ENCODE measurements at places on chromosomes 3 and 15. TPM values are rescaled to one million over a fixed set of nuclear protein-coding genes. Genes with fewer than 3 reads are reported as not detected.

LRRIQ4 gene
- under 0.01 TPM for total RNA-seq

ST6GAL1 gene
- total RNA-seq = 0.83 TPM

AGBL1 gene
- total RNA-seq = not detected

RUVBL1 gene
- 59.1 TPM for total RNA-seq

MAP6D1 gene
- 0.51 TPM for total RNA-seq

CD80 gene
- under 0.01 TPM for total RNA-seq

CCDC80 gene
- total RNA-seq = 366 TPM

- H3K4me3 ChIP-seq = no peak overlapping the region
- H3K27me3 ChIP-seq = no peaks in the 10 kb centered on the region
- H3K4me1 ChIP-seq = no peaks in the 10 kb centered on the region
- DNase-seq = peak; percentile 63
- no peak overlapping the region for H3K27ac ChIP-seq
Observed at GRCh38 chr3:109023656-109024254, 70.1 kb upstream of the GUCA1C start.

- H3K4me3 ChIP-seq = no peak overlapping the region
- H3K27ac ChIP-seq = no peak overlapping the region
- no peaks in the 10 kb centered on the region for H3K36me3 ChIP-seq
Observed at GRCh38 chr3:123324880-123325765, 123.4 kb downstream of the SEC22A start.

- no peak overlapping the region for H3K4me3 ChIP-seq
- DNase-seq = no peak
- no peaks in the 10 kb centered on the region for H3K27me3 ChIP-seq
- no peaks in the 10 kb centered on the region for H3K36me3 ChIP-seq
- H3K4me1 ChIP-seq = peaks cover 2% of the 10 kb centered on the region
Observed at GRCh38 chr15:68148039-68148438, 57.1 kb downstream of the CALML4 start.

DNA sequence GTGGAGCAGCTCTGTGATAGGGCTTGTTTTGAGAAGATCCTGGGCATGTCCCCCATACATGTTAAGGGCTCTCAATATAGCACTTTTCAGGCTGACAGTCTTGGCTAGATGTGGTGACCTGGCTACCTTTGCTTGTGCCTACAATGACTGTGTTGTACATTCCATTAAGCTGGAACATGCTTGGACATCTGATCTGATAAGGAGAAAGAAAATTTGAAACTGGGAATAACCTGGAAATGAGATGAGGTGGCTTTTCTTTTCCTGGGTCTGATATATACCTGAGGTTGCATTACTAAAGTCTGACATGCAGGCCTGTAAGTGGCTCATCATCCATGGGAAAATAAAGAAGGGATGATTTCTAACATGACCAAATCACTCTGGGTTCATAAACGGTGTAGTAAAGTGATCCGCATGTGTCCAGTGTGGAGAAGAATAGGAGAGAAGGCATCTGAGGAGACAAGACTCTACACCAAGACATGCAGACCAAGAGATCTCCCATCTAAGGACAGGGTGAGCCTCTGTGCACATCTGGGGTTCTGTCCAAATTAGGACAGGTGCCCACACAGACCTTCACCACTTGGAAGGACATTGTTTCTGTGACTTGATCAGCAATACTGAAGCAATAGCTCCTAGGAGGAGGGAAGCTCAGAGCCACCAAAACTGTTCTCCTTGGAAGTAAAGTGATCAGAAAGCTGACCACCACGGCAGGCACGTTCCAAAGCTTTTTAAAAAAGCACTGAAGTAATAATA is 62.0 kb downstream of the KLHL6 start:
- no peak overlapping the region for H3K4me3 ChIP-seq
- H3K27ac ChIP-seq = no peak overlapping the region
- no peaks in the 10 kb centered on the region for H3K36me3 ChIP-seq
- H3K4me1 ChIP-seq = no peaks in the 10 kb centered on the region
- no peak for DNase-seq
- H3K27me3 ChIP-seq = no peaks in the 10 kb centered on the region

DNA sequence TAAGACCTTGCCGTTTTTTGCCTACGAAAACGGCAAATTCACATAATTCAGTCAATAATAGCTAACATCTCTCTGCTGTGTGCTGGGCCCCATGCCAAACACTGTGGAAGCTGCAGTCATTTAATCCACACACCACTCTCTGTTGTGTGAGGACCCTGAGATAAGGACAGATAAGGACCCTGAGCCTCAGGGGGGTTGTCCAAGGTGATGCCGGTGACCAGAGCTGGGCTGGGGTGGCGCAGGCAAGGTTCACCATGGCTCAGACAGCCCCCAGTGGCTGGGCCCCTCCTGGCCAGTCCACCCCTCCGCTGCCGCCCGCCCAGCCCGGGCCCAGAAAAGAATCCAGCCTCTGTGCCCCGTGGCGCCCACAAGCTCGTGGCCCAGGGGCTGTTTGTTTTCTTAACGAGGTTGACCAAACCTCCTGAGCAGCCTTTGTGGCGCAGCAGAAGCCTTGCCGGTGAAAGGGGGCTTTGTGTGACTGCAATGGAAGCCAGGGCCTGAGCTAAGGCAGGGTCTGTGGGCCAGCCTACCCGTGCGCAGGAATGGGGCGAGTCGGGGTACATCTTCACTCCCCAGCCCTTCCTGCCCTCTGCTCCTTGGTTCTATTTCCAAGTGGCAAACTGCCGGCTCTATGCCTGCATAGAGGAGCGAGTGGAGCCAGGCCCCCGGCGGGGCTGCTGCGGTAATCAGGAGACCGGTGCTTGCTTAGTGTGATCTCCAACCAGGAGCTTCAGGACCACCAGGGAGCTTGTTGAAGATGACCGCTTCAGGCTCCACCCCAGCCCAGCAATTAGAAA is 4.4 kb upstream of the SNX22 start:
- peaks cover 3% of the 10 kb centered on the region for H3K36me3 ChIP-seq
- DNase-seq = peak; percentile 34
- H3K4me3 ChIP-seq = no peak overlapping the region
- peaks cover 4% of the 10 kb centered on the region for H3K27me3 ChIP-seq
- no peak overlapping the region for H3K27ac ChIP-seq

- no peaks in the 10 kb centered on the region for H3K27me3 ChIP-seq
- no peak overlapping the region for H3K27ac ChIP-seq
- peaks cover under 1% of the 10 kb centered on the region for H3K4me1 ChIP-seq
- no peak overlapping the region for H3K4me3 ChIP-seq
Observed at GRCh38 chr15:67036775-67037555, 28.4 kb upstream of the SMAD3 start.

- DNase-seq = no peak
- H3K27ac ChIP-seq = no peak overlapping the region
- peaks cover 7% of the 10 kb centered on the region for H3K27me3 ChIP-seq
- H3K4me3 ChIP-seq = no peak overlapping the region
- peaks cover 11% of the 10 kb centered on the region for H3K4me1 ChIP-seq
- H3K36me3 ChIP-seq = no peaks in the 10 kb centered on the region
Observed at GRCh38 chr15:40934457-40934856, 5.3 kb downstream of the DLL4 start.

- H3K27ac ChIP-seq = no peak overlapping the region
- no peaks in the 10 kb centered on the region for H3K36me3 ChIP-seq
- H3K4me1 ChIP-seq = no peaks in the 10 kb centered on the region
- no peak for DNase-seq
Observed at GRCh38 chr3:27649277-27649676, 72.8 kb downstream of the EOMES start.

DNA sequence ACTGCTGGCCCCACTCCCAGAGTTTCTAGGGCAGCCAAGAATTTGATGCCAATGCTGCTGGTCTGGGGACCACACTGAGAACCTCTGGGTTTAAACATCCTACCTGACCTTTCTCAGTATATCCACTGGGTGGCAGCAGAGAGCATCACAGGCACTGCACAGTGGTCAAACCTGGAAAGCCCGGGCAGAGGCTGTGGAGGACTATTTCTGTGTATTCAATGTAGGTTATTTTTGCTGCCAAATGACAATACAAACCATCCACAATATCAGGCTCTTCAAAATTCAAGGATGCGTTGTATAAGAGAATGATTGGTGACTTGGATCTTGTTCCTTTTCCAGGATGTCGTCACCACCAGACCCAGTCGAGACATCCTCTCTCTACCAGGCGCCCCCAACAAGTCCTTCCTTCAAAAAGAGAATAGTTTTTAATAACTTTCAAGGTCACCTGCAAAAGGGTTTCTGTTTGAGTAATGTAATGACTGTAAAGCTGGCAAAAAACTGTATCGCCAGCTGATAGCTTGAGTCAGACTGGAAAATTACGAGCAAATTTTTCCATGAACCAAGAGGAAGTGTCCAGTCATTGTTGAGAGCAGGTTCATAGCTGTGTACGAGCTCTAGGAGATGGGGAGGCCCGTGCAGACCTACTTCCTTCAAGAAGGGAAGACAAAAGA is 30.5 kb upstream of the MYZAP start:
- peak; percentile 65 for DNase-seq
- H3K36me3 ChIP-seq = no peaks in the 10 kb centered on the region
- no peak overlapping the region for H3K4me3 ChIP-seq
- no peak overlapping the region for H3K27ac ChIP-seq
